Epithelial cell of esophagus (primary cell): ENCODE measurements at places on chromosomes 5 and 9.

DNA sequence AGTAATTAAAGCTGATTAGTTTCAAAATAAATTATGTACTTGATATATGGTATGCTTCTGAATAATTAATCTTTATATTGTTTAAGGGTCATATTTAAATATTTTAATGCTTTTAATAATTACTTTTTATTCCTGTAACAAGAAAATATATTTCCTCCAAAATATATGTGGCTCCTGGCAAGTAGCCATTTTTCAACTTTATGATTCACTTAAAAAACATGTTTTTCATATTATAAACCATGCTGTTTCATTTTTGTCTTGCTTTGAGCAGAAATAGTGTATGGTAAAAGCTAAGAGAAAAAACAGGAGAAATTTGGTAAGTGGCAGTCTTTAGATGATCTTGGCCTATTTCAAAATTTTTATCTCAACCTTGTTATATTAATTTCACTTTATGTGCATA is 14.6 kb downstream of the SPATA9 start:
- no peak for DNase-seq

DNA sequence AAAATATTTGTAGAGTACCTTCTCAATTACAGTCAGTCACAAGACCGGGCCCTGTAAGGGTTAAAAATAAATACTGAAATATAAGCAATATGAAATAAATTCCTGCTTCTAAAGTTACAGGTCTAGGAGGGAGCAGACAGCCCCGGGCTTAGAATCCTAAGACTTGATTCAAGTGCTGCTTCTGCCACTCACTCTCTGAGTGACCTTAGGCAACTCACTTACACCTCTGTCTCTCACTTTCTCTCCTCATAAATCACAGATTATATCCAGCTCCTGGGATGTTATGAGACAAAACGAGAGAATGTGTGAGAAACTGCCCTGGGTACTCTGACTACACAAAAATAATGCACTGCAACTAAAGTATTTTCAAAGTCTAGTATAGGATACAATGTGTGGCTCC is 101.9 kb downstream of the PDE4D start:
- no peak for DNase-seq

DNA sequence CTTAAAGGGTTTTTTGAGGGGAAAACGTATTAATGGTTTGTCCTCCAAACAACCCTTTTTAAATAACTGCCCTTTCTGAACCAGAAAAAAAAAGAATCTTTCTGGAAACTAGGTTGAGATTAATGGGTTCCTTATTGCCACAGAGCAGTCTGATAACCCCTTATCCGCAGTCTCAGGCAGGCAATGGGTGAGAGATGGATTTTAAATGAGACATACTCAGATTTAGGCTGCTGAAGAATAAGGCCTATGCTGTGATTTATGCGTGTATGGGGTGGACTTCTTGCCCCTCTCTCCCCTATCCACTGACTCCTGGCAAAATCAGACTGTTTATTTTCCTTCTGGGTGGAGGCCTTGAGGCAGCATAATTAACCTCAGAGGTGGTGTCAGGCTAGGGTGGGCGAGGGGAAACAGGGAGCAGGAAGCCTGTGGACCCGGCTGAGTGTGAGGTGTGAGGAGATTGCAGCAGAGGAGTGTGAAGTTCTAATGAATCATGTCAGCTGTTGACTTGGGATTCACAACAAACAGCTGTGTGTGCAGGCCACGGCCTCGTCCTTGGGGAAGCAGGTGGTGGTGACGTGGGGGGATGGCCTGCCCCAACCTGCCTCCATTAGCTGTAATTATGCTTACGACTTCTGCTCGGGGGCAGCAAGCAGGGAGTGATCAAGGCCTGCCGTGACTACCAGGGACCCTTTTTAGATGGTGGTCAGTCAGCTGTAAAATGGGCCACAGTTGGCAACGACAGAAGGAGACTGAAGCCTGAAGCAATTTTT is 196.4 kb downstream of the SEMA6A start:
- peak; percentile 84 for DNase-seq

DNA sequence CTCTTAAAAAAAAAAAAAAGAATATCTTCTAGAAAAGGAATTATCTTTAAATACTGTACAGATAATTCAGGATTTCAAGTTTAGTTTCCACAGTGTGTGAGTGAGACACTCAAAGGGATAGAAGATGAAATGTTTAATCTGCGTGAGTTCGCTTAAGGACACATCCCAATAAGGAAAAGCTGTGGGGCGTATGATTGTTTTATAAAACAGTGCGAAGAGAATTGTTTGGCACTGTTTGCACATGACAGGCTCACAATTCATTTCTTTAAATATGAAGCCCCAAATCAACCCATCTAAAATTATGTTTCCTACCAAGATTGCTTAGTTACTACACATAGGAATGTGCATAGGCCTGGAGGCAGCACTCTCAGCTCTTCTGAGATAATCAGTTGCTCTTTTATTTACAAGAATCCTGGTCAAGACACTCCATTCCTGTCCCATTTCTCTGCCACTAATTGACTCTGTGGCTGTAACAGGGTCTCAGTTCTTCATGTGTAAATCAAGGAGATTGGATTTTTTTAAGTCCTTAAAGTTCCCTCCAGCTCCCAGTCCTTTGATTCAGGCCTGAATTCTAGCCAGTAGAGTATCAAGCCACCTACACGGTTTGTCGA is 60.1 kb downstream of the BHMT start:
- DNase-seq: no peak

DNA sequence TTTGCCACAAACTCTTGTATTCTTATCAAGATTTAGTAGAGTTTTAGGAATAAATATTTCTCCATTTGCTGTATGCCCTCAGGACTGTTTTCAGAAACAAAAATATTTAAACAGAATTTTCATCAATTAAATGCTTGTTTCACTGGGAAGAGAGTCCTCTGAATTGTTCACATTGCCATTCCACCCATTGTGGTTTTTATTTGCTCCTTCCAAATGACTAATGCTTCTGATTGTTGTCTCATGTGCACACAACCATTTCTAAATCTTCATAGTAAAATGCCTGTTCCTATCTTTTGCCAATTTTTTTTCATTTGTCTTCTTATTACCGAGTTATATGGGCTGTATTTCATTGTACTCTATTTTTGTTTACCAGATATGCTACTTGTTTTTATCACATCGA is 10.6 kb downstream of the MARCOL start:
- peak; percentile 30 for DNase-seq

GRCh38 chr9:22374051-22374450 is 72.6 kb upstream of the DMRTA1 start:
- DNase-seq: no peak

DNA sequence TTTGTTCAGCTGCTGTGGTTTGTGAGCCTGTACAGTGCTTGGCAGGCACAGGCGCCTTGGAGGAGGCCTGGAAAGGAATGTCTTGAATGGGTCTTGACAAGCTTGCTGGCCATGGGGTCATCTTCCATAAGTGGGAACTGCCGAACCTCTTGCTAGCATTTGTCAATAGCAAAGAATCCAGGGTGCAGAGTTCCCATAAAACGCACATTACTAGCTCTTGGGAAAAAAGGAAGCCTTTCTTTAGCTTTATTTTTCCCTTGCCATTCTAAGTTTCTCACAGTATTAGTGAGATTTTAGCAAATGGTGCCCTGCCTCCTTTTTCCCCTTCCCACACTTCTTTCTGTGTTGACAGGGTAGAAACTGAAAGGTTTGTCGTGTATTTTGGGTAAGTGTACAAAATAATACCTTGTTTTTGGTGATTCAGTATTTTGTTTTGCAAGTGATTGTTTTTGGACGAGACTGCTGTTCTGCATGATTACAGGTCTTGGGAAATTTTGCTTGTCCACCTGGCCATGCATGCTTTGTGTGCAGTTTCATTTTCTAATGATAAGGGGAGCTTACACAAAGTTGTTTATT is 82.0 kb downstream of the ADGRV1 start:
- DNase-seq: peak; percentile 9

DNA sequence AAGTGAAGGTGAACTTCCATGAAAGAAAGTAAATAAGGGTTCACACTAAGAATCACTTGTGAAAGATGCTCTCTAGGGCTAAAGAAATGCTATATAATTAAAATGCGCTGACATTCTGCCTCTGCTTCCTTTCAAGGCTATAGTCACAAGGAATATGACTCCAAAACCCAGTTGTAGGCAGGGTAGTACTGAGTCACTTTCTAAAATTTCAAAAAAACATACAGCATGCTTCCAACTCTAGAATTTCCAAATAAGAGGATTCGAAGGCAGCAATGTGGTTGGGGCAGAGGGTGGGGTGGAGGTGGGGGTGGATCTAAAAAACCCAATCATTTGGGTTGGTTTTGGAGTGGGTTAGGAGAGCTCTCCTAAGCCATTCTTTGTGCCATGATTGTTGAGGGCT is 84.6 kb downstream of the HMHB1 start:
- DNase-seq: no peak

- DNase-seq: peak; percentile 5
Observed at GRCh38 chr5:170782438-170782837, 1.1 kb upstream of the GABRP start.

- DNase-seq: peak; percentile 39
Observed at GRCh38 chr5:160312134-160312959, at the start of gene CCNJL. Gene CCNJL, minus strand, starts transcription at chr5:160312564. Its CDS starts 641 bp downstream, at chr5:160311923.

DNA sequence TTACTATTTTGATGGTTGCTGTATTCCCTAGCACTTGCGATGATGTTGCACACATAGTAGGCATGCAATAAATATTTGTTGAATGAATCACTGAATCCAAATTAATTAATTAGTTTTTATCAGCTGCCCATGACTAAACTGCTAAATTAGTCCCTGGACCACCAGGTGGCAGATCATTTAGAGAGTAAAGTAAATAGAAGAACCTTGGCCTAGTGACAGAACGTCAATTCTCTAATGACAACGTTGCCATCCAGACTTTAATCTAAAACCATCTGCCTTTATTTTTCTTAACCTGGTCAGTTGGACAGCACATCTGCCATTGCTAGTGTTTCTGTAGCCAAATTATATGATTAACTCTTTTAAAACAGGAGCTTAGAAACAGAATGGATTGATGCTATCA is 457.5 kb downstream of the KIF4B start:
- DNase-seq: no peak

GRCh38 chr5:172110921-172111851 is 76.8 kb downstream of the STK10 start:
- DNase-seq: peak; percentile 56

DNA sequence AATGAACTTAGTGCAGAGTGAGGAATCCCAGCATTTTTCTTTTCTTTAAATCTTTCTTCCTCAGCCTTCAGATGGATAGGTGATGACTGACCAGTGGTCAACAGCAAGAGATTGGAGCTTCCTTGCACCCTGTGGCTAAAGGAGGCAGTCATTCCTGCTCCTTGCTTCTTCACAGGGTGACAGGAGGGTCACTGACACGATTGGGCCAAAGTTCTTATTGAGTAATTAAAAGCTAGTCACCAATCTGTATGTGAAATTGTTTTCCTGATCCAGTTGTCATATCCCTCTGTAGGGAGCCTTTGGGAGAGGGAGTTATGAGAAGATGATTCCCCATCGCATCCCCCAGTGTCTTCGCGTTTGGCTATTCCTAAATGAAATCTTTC is 85.2 kb downstream of the CMYA5 start:
- no peak for DNase-seq

GRCh38 chr5:171055875-171056454 is 194.1 kb downstream of the RANBP17 start:
- DNase-seq: peak; percentile 1

GRCh38 chr5:147507480-147508126 is 2.3 kb downstream of the DPYSL3 start:
- peak; percentile 49 for DNase-seq

- no peak for DNase-seq
Observed at GRCh38 chr5:62741761-62742160, 163.1 kb downstream of the LRRC70 start.

GRCh38 chr5:179243333-179243732 is 101.9 kb downstream of the ADAMTS2 start:
- DNase-seq: no peak

- DNase-seq: no peak
Observed at GRCh38 chr9:126509718-126510117, 104.0 kb upstream of the LMX1B start.

DNA sequence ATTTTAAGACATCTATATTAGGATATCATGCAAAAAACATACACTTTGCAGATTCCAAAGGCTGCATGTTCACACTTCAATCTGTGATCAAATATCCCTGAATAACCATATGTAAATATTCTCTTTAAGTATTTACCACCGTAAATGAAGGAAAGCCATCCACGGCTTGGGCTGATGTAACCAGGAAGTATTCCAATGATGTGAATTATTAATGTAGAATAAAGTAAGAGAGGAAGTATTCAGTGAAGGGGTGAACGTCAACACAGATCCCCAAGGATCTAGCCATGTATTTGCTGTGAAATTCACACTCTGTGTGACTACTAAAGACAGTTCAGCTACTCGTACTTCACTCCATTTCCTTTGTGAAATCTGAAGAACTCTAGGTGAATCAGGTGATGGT is 75.2 kb downstream of the CDH6 start:
- DNase-seq: no peak

GRCh38 chr9:13100914-13101572 is 178.4 kb downstream of the MPDZ start:
- no peak for DNase-seq

DNA sequence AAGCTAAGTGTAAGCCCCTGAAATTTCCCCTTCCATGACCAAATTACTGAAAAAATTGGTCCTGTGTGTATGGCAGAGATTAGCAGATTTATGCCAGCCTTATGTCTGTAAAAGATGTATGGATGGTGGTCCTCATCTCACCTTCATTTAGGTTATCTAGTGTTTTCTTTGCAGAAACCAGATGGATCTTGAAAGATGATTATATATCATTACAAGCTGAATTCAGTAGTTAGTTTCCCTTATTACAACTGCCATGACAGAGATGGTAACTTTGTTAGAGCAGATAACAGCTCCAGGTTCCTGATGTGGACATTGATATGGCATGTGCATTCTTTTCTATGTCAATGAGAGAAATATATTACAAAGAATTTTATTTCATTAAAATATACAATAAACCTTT is 1403.2 kb upstream of the CDH6 start:
- DNase-seq: no peak

- DNase-seq: no peak
Observed at GRCh38 chr9:107483666-107484065, 5.9 kb downstream of the KLF4 start.

DNA sequence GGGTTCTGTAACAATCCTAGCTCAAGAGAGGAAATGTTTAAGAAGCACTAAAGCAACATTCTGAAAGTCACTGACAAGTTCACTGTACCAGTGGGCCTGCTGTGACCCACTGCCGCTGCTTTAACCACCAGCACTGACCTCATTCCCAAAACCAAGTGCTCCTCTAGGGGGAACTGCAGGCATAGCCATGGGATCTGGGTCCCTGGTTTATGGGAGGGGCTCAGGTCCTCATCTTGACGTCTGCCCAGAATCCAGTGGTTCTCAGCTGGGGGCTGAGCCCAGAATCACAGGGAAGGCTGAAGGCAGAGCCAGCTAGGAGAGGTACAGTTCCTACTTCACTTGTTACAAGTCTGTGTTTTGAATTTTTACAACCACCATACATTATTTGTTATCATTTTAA is 36.1 kb upstream of the SLC2A8 start:
- DNase-seq: peak; percentile 49
